ENCODE measurements at places on chromosomes 4 and X.

DNA sequence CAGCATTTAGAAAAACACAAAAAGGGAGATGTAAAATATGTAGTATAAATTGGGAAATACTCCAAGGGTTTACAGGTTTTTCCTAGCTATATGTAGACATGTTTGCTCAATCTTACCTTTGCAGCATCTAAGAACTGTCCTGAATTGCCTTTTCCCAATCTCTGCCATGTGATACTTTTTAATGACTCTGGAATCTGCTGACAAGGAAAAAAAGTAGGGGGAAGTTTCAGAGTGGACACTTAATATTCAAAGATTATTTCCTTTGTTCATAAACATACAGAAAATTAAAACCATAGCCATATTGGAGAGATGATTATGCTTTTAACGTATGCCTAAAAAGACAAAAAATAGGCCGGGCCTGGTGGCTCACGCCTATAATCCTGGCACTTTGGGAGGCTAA lies 41.4 kb downstream of the ABCB7 start:
- no peak for DNase-seq

GRCh38 chr4:24408640-24409039 lies 175.7 kb downstream of the DHX15 start:
- DNase-seq, result no peak

DNA sequence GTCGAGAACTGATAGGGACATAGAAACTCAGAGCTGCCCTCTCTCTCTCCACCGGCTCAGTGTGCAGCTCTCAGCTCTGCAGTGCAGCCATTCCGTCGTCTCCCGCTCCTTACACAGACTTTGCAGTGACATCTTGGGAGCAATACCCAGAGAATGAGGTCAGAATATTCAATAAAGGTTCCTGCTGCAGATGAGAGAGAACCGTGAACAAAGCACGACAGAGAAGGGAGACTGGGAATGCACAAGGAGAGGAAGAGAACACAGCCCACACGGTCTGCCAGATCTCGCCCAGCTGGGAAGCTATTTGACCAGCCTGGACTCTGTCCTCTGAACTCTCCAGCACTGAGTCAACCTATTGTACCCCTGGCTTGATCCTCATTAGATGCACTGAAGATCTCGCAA lies 118.0 kb upstream of the PPARGC1A start:
- no peak for DNase-seq

GRCh38 chr4:105715692-105716278 lies 7.2 kb downstream of the GSTCD start:
- peak; percentile 11 for DNase-seq

DNA sequence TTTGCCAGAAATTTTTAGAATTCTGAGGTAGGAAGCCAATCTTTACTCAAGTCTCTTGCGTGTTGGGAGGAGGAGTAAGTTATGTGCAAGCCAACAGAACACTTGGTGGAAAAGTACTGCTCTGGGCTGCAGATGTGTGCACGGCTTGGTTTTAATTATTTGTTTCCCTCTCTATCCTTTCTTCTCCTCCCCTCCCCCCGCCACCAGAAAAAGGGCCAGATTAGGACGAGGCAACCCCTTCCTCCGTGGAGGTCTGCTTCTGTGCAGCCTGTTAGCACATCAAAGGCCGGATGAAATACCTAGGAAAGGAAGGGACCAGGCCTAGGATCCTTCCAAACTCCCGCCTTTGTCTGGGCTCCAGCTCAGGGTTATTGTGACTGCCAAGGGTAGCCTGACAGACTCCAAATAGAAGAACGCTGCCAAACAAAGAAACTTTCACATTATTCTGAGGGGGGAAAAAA lies 1.0 kb upstream of the PGRMC1 start:
- no peak for DNase-seq

DNA sequence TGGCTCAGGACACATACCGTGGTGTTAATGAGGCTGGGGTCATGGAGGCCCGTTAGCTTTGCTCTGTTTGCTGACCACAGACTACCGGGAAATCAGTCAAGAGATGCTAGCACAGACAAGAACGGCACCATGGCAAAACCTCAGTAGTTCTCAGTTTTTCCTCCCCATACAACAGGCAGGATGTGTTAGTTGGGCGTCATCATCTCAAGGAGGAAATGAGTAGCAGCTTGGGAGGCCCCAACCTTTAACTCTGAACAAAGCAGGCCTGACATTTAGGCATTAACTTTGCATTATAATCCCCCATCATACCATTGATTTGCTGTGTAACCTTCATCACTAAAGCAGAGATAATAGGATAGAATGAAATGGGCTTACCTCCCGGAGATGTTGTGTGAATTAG lies 714.2 kb downstream of the RPA4 start:
- no peak for DNase-seq

DNA sequence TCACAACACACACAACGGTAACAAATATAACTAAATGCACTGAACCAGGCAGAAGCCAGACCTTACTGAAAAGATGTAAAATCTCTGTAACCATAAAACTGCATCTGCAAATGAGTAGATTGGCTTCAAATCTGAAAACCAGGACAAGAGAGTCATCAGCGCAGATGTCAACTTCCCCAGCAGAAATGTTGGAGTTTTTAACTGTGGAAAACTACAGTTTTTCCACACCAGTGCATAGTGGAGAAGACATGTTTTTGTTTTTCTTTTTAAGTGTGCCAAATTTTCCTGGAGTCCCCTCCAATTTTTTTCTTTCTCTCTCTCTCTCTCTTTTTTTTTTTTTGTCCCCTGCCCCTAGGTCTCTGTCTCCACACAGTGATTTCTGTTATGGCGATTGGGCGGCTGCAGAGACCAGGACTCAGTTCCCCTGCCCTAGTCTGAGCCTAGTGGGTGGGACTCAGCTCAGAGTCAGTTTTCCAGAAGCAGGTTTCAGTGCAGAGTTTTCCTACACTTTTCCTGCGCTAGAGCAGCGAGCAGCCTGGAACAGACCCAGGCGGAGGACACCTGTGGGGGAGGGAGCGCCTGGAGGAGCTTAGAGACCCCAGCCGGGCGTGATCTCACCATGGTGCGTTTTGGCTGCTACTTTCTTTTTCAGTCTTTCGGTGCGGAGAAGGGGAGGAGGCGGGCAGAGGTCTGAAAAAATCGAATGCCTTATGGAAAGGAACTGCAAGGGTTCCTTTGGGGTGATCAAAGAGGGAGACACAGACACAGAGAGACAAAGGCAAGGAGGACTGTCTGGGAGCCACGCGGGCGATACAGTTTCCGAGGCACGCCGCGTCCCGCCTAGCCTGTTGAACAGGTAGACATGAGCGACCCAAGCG lies at the start of gene GUCY1A1:
Gene GUCY1A1 (plus strand): TSS at position 505 of the 878 bp plus-strand sequence. CDS start 30,020 bp downstream, outside the sequence.
- DNase-seq, result no peak

DNA sequence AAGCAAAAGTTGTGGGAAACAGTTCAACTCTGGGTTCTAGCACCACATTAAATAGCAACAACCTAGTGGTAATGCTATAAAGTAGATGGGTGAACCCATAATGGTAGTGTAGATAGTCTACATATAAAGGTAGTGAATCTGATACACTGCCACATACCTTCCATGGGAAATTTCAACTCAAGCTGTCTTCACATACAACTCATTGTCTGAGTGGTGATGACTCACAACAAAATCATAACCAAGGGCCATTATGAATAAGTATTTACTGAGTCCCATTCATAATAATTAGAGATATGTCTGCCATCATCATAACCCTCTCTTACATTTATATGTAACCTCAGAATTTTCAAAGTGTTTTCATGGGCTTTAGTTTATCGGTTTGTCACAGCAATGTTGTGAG lies 34.8 kb downstream of the EGF start:
- no peak for DNase-seq

DNA sequence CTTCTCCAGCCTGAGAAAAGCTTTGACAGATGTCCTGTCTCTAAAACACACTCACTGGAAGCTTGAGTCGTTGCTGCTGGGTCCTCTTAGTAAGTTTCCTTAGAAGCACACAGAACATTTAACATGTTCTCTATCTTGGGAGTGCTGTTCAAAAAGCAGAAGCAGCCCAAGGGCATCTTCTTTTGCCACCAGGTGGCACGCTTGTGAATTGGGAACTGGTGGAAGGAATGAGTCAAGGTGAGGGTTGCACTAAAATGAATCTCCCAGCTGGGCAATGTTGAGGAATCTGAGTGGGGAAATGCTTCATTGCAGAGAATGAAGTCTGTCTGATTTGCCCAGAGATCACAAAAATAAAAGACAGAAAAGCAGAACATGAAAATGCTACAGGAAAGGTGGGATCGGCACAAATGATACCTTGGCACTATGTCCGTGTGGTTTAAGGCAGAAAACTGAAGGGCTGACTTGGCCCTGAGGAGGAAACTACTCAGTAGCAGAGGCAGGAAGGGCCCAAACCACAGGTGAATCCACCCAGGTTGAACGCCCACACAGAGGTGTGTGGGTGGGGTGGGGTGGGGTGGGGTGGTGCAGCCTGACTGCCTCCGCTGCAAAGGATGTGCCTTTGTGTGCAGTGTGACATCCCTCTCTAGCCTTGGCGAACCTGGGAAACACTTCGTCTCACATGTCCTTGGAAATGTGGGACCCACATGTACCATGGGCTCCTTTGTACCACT lies 26.0 kb downstream of the KIT start:
- no peak for DNase-seq

DNA sequence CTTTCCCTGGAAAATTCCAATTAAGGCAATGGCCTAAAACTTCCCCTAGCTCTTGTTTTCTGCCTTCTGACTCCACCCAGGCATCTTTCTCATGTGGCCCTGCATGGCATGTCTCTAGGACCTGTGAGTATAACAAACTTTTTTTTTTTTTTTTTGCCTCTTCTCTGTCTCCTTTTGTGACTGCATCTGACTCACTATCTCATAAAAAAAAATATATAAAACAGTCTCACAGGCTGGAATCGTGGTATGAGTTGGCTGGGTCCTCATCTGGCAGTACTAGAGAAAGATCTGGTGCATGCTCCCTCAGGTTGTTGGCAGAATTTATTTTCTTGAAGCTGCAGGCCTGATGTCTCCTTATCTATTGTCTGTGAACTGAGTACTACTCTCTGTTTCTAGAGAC lies 313.9 kb downstream of the TECRL start:
- DNase-seq, result no peak

GRCh38 chr4:187849556-187850225 lies 145.9 kb upstream of the ZFP42 start:
- no peak for DNase-seq

GRCh38 chrX:10529344-10529743 lies 91.0 kb downstream of the MID1 start:
- DNase-seq, result no peak

DNA sequence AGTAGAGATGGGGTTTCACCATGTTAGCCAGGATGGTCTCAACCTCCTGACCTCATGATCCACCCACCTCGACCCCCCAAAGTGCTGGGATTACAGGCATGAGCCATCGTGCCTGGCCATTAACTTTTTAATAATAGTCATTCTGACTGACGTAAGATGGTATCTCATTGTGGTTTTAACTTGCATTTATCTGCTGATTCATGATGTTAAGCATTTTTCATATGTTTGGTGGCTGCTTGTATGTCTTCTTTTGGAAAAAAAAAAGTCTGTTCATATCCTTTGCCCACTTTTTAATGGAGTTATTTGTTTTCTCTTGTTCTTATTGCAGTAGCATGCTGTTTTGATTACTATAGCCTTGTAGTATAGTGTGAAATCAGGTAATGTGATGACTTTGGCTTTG lies 45.8 kb downstream of the ANXA10 start:
- no peak for DNase-seq

- DNase-seq, result no peak
Observed at GRCh38 chrX:29308726-29309125, 721.5 kb downstream of the IL1RAPL1 start.

- no peak for DNase-seq
Observed at GRCh38 chr4:177860171-177860570, 417.9 kb upstream of the AGA start.

DNA sequence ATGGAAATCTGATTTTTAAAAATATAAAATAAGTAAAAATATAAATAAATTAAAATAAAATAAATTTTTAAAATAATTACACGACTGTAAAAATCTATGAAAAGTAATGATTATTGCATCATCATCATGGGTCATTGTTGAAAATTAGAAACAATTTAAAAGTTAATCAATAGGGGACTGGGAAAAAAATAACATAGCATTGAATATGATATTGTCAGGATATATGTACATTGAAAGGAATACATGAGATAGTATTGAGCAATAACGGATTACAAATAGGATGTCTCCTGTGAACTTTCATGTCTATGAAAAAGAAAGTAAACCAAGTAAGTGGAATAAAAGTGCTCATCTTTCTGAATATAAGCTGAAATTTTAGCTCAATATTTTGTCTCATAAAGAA lies 566.8 kb upstream of the HTR2C start:
- DNase-seq, result no peak

GRCh38 chr4:60500810-60501209 lies 699.3 kb upstream of the ADGRL3 start:
- no peak for DNase-seq

Measured in NCI-H1417 treated with DMSO at 0.1 percent for 48 hours (cell line).